ENCODE measurements at places on chromosomes 6 and 20.

DNA sequence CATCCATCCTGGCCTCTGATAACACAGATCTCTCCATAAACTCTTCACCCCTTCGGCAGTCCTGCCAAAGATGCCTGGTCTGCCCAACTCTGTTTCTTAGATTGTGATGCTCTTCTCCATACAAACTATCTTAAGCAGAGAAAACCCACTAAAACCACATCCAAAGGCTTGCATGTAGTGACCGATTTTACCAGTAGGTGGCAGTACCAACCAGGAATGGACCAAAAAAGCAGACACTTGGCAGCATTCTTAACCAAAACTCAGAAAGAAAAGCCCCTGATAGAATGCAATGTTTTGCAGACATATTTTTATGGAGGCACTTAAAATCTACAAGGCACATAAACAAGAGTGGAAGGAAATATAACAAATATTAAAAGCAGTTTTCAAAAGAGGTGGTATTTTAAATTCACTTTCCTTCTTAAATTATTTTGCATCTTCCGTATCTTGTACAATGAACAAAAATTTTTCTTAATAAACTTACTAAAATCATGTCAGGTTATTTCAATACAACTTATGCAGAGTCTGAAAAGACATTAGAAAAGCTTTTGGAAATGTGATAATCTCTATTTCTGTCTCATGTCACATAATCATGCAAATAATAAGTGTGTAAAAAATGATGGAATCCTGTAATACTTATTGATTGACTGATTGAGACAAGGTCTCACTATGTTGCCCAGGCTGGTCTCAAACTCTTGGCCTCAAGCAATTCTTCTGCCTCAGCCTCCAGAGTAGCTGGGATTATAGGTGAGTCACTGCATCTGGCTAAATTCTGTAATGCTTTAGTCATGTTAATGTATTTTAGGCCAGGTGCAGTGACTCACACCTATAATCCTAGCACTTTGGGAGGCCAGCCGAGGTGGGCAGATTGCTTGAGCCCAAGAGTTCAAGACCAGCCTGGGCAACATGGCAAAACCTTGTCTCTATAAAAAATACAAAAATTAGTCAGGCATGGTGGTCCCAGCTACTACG lies 29.4 kb downstream of the LRP11 start:
- peak; percentile 85 for DNase-seq

DNA sequence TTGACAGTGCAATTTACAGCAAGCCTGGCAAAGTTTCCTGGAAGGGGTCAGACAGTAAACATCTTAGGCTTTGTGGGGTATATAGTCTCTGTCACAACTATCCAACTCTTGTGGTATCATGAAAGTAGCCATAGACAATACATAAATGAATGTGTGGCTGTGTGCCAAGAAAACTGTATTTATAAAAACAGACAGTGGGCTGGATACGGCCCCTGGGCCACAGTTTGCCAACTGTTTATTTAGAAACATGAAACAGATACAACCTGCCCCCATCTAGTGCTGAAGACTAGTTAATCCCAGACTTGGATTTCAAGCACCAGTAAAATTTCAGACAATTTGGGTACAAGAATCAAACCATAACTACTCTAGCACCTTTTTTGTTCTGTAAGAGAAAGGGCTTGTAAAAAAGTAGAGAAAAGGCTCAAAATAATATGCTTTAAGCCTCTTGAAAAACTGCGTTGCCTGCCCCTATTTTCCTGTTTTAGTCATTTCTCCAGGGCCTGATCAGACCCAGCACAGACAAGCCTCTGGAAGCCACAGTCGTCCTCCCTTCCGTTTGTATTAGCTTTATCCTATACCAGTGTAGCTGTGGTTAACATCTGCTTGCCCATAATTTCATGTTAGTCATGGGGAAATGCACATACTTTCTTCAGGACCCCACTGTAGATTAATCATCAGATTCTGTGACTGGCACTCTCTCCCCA lies 30.8 kb downstream of the JAG1 start:
- DNase-seq = peak; percentile 41

- DNase-seq = peak; percentile 94
Measured at GRCh38 chr6:33197431-33198048, 2.9 kb downstream of the RXRB start.

- no peak for DNase-seq
Measured at GRCh38 chr6:18883851-18884250, 496.7 kb downstream of the RNF144B start.

GRCh38 chr6:166633732-166634535 lies 6.9 kb upstream of the RPS6KA2 start:
- peak; percentile 78 for DNase-seq

DNA sequence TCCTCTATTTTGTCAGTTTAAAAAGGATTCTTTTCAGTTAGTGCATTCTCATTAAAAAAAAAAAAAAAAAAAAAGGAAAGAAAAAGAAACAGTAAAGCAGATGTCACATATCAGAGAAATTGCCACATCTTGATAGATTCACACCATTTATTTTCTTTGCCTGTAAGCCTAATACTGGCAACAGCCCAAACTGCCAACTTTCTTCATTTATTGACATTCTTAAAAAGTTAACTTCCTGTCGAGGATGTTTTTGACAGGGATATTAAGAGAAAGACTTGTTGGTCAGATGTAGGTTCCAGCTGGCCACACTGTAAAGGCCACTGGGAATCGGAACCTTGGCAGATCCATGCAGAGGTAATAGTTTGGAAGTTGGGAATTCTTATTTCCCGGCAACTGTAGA lies 332.6 kb downstream of the NRN1 start:
- no peak for DNase-seq

DNA sequence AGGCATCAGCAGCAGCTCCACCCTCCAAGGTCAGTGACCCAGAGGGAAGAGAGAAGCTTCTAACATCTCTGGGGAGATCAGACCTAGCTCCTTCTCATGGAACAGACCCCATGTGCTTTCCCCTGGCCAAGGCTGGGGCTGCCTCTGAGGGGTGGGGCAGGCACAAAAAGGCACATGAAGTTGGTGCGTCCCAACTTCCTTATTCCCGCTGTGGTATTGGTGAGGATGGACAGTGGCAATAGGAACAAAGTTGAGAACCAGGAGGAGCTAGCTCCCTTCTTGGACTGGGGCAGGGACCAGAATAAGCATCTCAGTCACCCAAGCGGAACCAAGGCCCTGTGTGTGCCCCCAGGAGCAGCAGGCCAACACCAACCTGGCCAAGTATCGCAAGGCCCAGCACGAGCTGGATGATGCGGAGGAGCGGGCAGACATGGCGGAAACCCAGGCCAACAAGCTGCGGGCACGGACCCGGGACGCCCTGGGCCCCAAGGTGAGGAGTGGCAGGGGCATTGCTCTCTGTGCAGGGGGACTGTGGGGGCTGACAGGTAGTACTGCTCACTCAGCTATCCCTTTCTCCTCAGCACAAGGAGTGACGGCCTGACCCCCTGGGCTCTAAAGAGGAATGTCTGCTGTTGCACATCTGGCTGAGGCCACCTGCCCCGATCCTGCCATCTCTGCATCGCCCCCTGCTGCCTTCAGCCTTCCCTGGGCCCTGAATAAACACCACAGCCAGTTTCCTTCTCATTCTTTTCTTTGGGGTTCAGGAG lies 46.1 kb downstream of the MYH7B start:
- peak; percentile 33 for DNase-seq

DNA sequence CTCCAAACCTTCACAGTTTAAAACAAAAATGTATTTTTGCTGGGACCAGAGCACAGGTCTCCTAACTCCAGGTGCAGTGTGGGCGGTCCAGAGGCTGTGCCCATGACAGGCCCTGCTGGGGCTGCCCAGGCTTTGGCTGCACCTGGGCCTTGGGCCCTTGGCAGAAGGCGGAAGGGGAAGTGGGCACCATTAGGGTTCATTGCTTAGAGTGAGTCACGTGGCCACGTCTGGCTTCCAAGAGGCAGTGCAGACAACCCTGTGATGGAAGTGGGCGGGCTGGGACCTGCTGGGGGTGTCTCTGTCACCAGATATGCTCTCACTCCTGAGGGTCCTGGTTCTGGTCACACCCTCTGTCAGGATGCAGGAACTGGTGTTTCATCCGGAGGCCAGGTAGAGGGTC lies 302.2 kb downstream of the QKI start:
- DNase-seq = peak; percentile 28

DNA sequence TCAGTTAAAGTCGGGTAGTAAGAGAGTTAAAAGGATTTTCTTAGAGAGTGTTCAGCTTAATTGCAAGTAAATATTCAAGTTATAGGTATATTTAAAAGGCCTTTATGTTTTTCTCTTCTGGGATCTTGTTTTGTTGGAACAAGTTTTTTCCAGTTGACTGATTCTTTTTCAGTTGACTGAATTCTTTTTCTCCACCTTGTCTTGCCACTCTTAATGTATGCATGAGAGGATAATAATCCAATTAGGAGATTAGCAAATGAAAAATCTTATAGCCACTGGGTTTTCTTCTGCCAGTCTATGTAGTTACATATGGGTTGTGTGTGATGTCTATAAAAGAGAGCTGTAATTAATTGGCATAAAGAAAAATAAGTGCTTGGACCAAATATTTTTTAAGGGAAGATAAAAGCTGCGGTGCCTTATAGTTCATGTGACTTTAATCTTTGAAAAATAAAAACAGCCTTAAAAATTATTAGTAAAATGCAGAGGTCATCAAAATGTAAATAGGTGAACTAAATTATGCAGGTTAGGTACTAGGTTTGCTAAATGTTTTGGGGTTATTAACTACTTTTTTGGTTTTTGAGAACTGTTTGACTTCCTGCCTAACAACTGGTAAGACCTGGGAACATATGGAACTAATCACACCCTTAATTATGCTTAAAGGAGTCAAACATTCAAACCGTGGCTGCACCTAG lies 367.2 kb downstream of the HTR1B start:
- no peak for DNase-seq

DNA sequence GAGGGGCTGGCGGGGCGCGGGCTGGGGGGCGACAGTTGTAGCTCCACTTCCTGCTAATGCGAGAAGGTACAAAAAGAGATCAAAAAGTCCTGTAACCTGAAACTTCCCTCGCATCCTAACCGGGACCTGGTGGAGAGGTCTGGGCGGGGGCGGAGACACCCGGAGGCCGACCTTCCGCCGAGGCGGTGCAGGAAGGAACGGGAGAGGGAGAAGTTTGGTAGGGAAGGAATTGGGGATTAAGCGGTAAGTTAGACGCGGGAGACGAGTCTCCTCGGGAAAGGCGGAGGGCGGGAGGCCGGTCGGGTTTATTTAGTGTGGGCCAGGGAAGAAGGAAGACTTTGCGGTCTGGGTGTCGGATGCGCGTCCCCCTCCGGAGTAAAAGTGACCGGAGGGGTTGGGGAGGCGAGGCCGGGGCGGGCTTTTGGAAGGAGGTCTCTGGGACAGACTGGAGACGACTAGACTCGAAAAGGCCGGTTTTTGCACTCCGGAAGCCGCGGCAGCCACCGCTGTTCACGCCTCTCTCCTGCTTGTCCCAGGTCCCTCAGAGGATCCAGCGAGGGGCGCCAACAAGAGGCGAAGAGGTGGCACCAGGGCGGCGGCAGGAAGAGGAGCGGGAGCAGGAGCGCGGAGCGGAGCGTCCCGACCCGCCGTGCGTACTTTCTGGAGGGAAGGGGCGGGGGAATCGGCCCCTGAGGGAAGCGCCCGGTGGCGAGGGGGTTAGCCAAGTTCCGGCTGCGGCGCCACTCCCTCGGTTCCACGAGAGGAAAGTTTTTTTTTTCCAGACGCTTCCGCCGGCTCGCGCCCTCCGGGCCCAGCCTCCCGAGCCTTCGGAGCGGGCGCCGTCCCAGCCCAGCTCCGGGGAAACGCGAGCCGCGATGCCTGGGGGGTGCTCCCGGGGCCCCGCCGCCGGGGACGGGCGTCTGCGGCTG lies 734 bp downstream of the TPBG start:
- peak; percentile 21 for DNase-seq

DNA sequence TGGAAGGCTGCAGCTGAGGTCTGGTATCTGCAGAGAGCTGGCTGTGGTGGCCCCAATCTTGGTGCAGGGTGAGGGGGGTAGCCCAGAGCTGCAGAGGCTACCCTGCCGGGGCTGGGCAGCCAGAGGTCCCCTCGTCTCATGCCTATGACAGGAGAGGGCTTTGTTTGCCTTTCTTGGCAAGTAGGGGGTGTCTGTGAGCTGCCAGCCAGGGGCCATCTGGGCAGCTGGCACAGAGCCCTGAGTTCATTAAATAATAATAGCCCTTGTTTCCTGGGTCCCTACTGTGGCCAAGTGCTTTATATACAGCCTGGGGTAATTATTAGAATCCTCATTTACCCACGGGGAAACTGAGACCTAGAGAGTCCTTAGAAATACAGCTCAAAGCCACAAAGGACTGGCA lies 66.6 kb downstream of the EZR start:
- DNase-seq = peak; percentile 43

DNA sequence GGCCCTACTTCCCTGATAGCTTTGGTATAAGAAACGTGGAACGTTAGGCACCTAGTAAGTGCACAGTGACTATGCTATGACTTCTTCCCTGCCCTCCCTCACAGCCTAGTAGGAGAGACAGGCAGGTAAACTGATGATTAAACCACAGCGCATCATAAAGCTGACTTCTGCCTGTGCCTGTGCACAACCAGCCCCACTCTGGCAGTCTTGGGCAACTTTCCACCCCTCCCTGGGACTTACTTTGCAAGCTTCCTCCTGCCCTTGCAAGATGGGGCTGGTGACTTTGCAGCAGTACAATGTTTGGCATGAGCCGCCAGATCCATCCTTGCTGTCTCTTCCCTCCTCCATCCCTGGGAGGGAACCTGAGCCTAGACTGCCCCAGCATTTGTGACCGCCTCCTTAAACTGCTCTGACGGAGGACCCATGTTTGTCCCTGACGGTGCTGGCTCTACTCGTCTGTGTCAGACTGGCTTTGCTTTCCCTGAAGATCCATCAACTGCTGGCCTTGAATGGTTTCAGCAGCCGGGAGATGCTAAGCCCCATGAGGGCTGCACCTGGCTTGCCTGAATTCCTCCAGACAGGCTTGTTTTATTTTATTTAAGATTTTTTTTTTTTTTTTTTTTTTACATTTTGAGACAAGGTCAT lies 36.1 kb downstream of the EFCAB8 start:
- DNase-seq = no peak

DNA sequence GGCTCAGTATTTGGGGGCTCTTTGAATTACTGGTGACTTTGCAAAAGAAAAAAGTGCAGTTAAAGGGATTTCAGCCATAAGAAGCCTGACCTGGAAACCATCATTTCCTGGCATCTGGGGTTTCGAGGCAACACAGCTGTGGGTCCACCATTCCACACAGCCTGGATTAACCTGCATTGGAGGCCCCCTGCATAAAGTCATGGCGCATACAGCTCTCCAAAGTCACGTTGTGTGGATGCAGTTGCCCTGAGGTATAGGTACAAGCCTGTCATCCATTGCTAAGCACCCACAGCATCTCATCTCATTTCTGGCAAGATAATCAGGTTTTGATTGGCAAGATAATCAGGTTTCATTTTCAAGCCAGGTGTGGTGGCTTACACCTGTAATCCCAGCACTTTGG lies 54.5 kb upstream of the TAGAP start:
- no peak for DNase-seq
